ENCODE measurements at places on chromosomes 1 and 21. TPM values are rescaled to one million over a fixed set of nuclear protein-coding genes. Genes with fewer than 3 reads are reported as not detected.

GRCh38 chr1:228754646-228755268 lies 19.5 kb downstream of the RHOU start:
- no peaks in the 10 kb centered on the region for H3K4me1 ChIP-seq
- DNase-seq = no peak
- H3K27ac ChIP-seq = no peak overlapping the region
- no peaks in the 10 kb centered on the region for H3K36me3 ChIP-seq
- no peak overlapping the region for H3K4me3 ChIP-seq
- no peaks in the 10 kb centered on the region for H3K27me3 ChIP-seq

The NEXN gene
- 1.9 TPM for total RNA-seq

DNA sequence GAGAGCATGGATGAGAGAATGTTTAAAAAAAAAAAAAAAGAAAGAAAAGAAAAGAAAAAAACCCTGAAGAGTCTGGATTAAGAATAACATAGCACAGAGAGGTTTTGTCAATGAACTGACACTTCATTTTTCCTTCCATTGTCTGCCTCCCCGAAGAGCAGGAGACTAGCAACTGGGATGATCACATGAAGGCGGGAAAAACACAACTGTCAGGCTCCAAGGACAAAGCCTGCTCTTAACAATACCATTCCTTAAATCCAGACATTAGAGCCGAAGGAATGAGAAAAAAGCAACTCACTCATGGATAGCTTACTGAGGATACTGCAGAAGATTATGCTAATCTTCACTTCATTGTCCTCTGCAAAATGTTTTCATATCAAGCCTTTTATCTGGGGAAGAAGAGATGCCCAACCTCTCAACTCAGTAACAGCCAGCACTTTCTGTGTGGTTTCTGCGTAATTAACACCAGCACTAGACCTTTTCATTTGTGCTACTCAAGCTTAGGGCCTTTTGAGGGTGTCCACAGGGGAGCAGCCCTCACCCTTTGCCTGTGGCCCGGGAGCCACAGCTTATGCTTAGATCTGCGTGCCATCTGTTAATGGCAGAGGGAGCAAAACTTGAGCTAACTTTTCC lies 182.3 kb downstream of the BARHL2 start:
- H3K36me3 ChIP-seq = no peaks in the 10 kb centered on the region
- H3K27me3 ChIP-seq = no peaks in the 10 kb centered on the region
- no peaks in the 10 kb centered on the region for H3K4me1 ChIP-seq
- DNase-seq = no peak
- H3K27ac ChIP-seq = no peak overlapping the region
- H3K4me3 ChIP-seq = no peak overlapping the region

DNA sequence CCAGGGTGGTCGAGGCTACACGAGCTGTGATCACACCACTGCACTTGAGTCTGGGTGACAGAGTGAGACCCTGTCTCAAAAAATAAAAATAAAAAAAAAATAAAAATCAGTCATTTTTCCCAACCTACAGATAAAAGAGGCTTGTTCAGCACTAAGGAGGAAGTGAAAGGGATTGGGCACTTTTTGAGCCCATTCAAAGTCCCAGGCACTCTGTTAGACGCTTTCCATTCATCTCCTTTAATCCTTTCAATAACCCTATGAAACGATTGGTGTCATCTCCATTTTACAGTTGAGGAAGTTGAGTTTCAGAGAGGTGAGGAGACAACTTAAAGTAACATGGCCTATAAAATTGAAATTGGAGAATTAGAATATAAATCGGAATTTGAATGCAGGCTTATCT lies 10.4 kb upstream of the AGO4 start:
- H3K27ac ChIP-seq = no peak overlapping the region
- no peak for DNase-seq
- no peaks in the 10 kb centered on the region for H3K27me3 ChIP-seq
- H3K4me3 ChIP-seq = no peak overlapping the region
- no peaks in the 10 kb centered on the region for H3K36me3 ChIP-seq
- H3K4me1 ChIP-seq = no peaks in the 10 kb centered on the region

DNA sequence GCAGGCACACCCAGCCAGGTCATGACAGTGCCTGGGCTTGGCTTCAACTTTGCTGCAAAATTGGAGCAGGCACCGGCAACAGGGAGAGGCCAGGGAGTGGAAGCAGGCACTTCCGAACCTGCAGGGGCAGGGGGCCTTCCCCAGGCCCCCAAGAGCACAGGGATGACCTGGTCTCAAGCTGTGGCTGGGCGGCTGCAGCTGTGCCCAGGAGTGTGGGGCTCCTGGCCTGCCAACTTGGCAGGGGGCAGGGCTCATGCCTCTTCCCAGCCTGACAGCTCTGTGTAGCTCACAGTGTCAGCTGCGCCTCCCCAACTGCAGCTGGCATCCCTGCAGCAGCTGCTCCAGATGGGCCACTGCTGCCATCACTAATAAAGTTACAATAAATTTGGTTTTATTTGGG lies 51.5 kb upstream of the SCYL3 start:
- no peak overlapping the region for H3K4me3 ChIP-seq
- DNase-seq = no peak
- no peaks in the 10 kb centered on the region for H3K27me3 ChIP-seq
- H3K27ac ChIP-seq = no peak overlapping the region

- no peaks in the 10 kb centered on the region for H3K4me1 ChIP-seq
- no peak for DNase-seq
- H3K36me3 ChIP-seq = no peaks in the 10 kb centered on the region
- no peak overlapping the region for H3K4me3 ChIP-seq
These were observed 125.1 kb upstream of the KCND3 start for GRCh38 chr1:112114540-112114939.

DNA sequence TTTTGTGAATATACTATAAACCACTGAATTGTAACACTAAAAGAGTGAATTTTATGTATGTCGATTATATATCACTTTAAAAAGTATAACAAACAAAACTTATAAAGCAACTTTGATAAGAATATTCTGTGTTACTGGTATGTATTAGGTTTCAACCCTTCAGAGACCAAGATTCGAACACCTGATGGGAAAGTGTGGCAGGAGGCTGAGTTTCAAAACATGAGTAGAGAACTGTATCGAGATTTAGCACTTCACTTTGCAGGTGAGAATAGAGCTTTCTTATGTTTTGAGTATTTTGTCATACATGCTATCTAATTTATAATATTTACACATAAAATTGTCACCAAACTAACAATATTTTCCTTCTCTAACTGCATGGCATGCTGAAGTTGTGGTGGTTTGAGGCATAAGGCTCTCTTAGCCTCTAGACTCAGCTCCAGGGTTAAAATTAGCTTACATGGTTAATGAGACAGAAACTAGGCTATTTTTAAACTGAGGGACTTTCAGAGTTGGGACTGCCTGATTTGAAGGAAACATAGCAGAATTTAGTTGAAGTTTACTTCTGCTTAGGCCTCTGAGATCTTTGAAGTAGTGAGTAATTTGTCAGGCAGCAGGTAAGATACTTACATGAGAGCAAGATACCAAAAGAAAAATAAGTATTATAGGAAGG lies 48.6 kb downstream of the CEP350 start:
- no peak overlapping the region for H3K27ac ChIP-seq
- no peak for DNase-seq
- no peak overlapping the region for H3K4me3 ChIP-seq
- no peaks in the 10 kb centered on the region for H3K27me3 ChIP-seq
- no peaks in the 10 kb centered on the region for H3K4me1 ChIP-seq
- H3K36me3 ChIP-seq = no peaks in the 10 kb centered on the region

DNA sequence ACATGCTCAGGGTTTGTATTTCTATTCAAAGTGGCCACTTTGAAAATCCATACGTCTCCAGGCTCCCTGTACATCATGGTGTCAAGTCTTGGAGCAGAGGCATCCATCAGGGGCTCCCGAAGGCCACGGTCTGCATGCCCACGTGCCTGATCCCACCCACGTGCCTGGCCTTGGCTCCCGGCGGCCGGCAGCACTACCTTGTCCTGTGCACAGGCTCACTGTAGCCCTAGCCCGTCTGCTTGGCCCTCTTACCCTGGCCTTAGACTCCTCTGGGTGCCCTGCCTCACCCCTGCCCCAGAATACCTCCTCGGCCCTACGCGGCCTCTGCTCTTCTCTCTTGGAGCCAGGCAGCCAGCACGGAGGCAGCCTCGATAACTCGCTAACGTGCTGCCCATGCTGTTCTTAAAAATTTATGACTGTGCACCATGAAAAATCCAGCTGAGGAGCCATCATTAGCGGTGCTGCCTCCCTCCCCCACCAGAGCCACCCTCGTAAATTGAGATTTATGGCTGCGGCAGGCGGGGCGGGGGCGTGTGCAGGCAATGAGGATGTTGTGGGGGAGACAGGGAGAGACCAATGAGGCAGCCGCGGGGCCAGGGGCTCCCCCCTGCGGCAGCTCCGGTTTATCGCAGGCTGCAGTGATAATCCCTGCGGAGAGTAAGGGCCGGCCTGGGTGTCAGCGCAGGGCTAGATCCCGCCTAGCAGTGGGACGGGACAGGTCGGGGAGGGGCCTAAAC lies 24.6 kb downstream of the DMAP1 start:
- no peaks in the 10 kb centered on the region for H3K4me1 ChIP-seq
- no peak overlapping the region for H3K4me3 ChIP-seq
- H3K36me3 ChIP-seq = 0 out of 2 replicates have a peak, but pooled peaks cover 1% of the 10 kb centered on the region
- H3K27me3 ChIP-seq = no peaks in the 10 kb centered on the region
